ENCODE measurements at places on chromosomes 5 and 9.

- DNase-seq = no peak
These were observed 113.4 kb downstream of the LHX2 start for GRCh38 chr9:124124729-124125650.

- peak; percentile 45 for DNase-seq
These were observed 409.5 kb downstream of the ARHGEF28 start for GRCh38 chr5:74035521-74035937.

DNA sequence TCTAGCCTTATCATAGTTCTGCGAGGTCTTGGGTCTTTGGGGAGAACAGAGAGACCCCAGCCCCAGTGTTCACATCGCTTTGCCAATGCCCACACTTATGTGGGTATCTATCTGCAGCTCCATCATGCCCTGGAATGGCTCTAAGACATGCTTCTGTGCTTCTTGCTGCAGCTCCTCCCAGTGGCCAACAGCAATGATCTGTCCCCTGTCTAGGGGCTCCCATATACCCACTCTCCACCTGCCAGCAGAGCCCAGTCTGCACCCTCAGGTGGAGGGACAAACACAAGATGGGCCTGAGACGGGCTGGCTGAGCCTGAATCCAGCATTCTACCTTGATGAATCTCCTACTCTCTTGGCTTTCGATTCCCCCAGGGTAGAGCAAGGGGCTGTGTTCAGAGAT lies 14.6 kb upstream of the DAP start:
- DNase-seq = no peak

DNA sequence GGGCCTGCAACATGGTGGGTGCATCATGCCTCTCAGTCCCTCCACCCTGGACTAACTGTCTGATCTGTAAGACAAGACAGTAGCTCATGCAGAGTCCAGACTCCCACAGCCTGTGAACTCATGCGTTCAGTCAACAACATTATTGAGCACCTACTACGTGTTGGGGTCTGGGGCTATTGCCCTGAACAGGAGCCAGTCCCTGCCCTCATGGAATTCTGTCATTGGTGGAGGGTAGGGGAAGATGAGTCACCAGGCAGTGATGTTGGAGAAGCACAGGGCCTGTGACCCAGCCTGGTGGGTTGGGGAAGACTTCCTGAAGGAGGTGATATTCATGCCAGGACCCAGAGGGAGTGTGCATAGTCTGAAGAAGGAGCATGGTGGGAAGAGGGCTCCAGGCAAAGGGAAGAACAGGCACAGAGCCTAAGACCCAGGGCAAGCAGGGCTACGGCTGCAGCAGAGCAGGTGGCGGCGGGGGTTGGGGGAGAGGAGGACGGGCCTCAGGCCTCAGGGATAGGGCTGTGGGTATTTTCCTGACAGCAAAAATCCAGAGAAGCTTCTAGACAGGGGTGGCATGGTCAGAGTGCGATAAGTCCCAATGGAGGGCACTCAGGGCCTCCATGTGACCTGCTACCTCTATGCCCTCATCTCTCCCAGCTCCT lies 26.7 kb upstream of the PSD2 start:
- no peak for DNase-seq

DNA sequence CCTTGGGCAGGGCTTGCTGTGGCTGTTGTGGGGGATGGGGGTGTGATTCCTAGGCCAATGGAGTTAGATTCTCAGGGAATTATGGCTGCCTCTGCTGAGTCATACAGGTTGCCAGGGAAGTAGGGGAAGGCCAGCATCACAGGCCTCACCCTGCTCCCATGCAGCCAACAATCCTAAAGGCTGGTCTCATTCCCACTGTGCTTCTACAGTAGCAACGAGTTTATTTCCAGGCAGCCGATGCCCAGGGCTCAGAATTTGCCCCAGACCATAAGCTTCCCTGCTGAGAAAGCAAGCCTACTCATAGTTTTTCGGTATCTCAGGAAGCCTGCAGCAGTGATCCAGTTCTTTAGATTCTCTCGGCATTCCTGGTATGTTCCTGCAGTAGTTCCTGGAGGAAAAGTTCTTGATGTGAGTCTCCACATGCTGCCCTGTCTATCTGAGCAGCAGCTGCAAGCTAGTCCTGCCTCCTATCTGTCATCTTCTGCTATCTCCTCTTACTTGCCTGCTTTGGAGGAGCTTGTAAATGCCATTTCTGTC lies 59.3 kb upstream of the SELENOP start:
- no peak for DNase-seq
